ENCODE measurements at places on chromosomes 1 and 21.

DNA sequence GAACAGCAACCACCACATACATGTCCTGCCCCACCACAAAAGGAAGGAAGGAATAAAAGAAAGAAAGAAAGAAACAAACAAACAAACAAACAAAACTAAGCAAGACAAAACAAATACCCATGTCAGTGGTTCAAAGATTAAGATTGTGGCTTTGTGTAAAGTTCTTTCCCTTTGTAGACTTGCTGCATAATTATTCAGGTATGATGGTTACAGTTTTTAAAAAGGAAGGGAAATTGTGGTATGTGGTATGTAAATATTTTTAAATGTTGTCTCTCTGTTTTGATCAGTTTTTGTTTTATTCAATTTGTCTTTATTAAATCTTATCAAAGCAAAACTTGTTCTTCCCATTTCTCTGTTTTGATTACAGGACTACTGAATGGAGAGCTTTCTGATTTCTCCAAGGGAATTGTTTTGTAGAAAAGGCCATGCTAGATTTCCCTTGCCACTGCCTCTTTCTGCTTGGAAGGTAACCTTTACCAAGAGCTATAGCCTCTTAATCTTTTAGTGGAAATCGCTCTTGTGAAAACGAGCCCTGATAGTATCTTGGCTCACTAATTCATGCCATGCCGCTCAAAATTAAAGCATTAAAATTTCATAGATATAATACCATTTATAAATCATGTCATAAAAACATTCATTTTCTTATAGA is 290.3 kb upstream of the ST6GALNAC5 start:
- DNase-seq = no peak

DNA sequence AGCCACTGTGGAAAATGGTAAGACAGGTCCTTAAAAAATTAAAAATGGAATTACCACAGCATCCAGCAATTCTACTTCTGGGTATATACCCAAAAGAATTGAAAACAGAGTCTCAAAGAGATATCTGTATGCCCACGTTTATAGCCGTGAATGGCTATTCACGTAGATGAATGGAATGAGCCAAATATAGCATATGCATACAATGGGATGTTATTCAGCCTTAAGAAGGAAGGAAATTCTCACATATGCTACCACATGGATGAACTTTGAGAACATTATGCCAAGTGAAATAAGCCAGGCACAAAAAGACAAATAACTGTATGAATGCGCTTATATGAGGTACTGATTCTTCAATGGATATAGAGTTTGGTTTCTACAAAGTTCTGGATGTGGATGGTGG is 134.5 kb upstream of the KCNE2 start:
- DNase-seq = no peak

- DNase-seq = no peak
These were observed 2.5 kb upstream of the LMO4 start for GRCh38 chr1:87325982-87326738.

GRCh38 chr1:10813799-10814198 is 17.4 kb upstream of the CASZ1 start:
- no peak for DNase-seq

DNA sequence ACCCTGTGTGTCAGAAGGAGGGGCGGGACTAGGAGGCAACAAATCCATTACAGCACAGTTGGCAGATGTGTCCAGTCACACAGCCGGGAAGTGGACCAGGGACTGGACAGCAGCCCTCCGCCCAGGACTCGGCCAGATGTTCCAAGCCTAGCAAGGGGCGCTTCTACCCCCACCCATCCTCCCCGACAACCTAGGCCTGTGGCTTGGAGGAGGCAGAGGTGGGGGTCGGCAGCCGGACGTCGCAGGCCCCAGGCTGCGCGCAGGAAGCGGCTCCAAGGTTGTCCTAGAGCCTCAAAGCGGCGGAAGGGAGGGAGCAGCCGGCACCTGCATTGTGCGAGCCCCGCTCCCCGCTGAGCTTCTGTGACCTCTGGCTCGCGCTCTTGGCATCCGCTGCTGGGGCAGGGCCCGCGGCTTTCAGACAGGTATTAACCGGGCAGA is 20.6 kb upstream of the MYCL start:
- DNase-seq = no peak

DNA sequence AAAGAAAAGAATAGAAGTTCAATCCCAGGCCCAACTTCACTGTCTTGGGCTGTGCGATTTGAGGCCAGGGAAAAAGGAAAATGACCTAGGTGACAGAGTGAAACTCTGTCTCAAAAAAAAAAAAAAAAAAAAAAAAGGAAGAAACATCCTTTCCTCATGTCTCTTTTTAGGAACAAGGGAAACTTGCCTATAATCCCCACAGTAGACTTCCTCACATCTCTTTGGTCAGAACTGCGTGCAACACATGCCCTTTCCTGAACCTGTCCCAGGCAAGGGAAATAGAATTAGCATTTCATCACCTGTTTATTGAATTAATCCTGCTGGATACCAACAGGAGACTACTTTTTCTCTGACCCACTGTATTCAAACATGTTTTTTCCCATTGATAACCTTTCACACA is 2.3 kb downstream of the DCST1 start:
- no peak for DNase-seq
